ENCODE measurements at places on chromosomes 11 and 22.

GRCh38 chr22:30121960-30122359, 41.7 kb downstream of the HORMAD2 start:
- DNase-seq: no peak

DNA sequence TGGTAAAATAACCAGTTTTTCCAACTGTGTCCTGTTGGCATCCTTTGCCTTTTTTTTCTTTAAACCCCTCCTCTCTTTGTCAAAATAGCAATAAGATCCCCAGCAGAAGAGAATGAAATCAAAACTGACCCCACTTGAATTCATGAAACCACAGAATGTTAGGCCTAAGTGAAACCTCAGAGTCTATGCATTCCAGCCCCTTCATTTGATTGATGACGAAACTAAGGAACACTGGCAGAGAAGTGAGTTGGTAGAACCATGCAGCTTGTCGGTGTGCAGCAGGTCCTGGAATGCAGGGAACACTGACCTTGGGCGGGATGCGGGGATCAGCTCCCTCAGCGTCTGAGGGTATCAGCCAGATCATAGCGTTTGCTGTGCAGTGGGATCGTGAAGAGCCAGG, 57.5 kb downstream of the GRK3 start:
- DNase-seq: no peak

GRCh38 chr11:65558002-65558929, at the start of gene LTBP3:
TSS of gene LTBP3 (minus strand) at chr11:65558359. CDS start at chr11:65557959, 400 bp downstream.
- no peak for DNase-seq

DNA sequence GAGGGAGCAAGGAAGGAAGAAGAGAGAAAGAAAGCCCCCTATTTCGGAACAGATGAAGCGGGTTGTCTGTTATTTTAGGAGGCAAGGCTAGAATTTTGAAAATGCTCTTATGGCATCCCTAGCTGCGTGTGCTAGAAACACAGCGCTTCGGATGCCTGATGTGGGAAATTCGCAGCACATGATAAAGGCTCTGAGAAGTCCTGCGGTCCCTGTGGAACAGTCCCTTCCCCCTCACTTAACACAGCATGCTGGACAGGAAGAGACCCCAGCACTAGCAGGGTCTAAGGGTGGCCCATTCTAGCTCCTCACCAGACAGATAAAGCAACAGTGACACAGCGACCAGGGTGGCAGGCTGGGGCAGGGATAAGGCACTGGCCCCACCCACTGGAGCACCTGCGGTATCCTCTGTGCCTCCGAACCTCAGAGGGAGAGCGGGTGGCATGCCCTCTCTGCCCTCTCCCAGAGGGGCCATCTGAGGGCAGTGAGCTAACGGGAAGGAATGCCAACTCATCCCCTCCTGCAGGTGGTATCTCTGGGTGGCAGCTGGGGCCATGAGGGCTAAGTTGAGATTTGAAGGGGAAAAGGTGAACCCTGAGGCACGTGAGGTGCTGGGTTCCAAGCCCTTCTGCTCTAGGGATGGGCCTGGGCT, 75.7 kb downstream of the SCUBE1 start:
- DNase-seq: no peak

DNA sequence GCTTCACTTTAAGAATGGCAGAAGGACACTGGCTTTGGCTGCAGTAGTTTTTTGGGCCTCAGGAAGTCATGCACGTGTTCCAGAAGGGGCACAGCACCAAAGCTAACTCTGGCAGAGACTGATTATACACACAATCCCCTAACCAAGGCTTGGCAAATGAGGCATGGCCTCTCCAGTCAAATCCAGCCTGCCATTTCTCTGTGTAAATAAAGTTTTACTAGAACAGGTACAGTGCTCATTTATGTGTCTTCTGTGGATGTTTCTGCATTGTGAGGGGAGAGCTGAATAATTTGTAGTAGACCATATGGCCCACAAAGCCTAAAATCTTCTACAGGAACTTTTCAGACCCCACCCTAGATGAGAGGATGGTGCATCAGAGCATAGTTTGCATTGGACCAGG, 46.4 kb upstream of the MN1 start:
- DNase-seq: no peak

- DNase-seq: no peak
Observed at GRCh38 chr11:57460022-57460757, at the start of gene RTN4RL2. TSS of gene RTN4RL2 (plus strand) at chr11:57460528. CDS start at chr11:57460866, 338 bp downstream.

GRCh38 chr22:34308101-34308500, 387.8 kb upstream of the LARGE1 start:
- DNase-seq: no peak

- DNase-seq: no peak
Observed at GRCh38 chr11:110711776-110712658, at the start of gene ARHGAP20. TSS of gene ARHGAP20 (minus strand) at chr11:110712437. CDS start at chr11:110712231, 206 bp downstream.

DNA sequence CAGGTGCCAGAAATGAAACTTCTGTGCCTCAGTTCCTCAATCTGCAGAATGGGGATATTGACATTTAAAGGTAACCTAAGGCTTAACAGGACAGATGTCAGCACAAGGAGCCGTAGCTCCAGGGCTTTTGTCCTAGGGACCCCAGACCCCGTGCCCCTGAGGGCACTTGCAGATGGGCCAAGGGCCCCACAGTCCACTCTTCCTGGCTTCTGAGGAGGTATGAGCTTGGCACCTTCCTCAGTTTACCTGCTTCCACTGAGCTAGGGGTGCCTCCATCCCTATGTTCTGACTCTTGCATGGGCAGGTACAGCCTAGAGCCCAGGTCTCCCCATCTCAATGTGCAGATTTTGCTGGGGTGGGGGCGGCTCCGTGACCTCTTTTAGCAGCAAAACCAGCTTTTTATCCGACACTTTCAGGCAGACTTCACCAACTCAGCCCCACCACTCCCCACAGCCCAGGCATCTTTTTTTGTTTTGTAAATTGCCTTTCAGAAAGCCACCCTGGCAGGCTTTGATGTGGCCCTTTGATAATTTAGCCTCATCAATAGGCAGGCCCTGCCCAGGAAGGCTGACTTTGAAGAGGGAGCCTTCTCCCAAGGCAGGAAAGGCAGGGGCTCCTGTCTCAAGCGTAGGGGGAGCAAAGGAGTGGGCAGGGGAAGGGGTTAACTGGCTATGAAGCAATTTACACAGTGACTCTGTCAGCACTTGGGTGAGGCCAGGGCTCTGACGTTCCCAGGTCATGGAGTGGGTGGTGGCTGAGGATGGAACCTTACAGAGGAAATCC, 23.7 kb upstream of the FGF3 start:
- DNase-seq: no peak

DNA sequence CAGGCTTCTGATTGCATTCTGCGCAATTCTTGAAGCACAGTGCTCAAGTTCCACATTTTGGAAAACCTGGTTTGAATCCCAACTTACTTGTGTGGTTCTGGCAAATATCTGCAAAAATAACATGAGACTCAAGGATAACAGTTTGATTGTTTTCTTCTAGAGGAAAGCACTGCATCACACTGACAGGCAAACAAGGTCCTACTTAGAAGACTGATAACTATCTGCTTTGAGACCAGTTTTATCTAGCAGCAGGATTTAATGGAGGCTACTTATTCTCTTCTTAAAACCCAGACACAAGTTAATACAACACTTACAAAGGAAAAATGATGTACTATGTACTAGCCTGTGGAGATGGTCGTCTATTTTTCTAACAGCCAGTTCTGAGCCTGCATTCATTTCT, 41.4 kb downstream of the RIC3 start:
- no peak for DNase-seq

GRCh38 chr11:74019104-74019738, 10.3 kb upstream of the UCP3 start:
- no peak for DNase-seq

DNA sequence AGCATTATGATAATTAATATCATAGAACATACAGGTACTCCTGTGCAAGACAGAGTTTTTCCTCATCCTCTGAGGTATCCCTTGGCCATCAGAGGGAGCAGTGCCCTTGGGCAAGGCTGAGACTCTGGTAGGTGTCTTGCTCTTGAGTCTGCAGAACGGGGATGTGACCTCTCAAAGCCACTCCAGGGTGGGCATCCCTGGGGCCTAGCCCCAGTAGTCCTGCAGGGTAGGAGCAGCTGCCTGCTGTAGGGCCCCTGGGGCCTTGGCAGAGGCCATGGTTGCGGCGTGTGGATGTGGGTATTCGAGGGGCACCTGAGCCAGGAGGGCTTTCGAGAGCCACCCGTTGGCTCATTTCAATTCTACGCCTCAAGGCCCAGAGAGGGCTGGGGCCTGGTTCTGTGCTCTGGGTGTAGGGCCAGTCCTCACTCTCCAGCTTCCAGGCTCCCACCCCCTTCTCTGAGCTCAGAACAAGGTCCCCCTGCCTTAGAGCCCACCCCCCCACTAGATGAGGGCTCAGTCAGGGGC, 7.7 kb upstream of the OMP start:
- DNase-seq: no peak

- DNase-seq: no peak
Observed at GRCh38 chr11:61131998-61132555, 29.1 kb downstream of the VPS37C start.

DNA sequence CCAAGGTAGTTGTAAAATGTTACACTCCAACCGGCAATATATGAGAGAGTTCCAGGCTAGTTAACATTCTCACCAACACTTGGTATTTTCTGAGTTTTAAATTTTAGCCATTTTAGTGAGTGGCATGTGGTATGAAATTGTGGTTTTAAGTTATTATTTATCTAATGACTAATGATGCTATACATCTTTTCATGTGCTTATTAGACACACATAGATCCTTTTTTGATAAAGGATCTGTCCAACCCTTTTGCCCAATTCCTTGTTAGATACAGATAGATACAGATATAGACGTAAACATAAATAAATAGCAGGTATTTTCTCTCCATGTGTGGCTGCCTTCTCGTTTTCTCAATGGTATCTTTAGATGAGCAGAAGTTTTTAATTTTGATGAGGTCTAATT, 39.3 kb downstream of the ALKBH8 start:
- no peak for DNase-seq

GRCh38 chr11:123302751-123303195, 107.7 kb upstream of the CLMP start:
- no peak for DNase-seq

GRCh38 chr22:27113211-27113635, 455.8 kb downstream of the MIAT start:
- DNase-seq: no peak

DNA sequence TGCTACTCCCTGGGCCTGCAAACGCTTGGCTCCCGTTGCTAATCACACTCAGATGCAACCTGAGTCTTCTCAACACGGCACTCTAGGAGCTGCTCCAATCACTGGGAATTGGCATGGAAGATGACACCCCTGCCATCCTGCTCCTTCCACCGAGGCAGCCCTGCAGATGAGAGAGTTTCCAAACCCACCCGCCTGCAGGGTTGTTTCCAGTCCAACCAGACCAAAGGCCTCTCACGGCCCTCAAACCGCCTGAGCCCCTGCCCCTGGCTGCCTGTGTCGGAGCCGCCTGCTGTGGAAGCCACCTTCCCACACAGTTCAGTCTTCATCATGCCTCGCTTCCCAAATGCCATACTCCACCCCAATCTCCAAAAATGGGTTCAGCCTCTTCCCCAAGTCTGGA, 36.8 kb upstream of the TP53I11 start:
- no peak for DNase-seq

DNA sequence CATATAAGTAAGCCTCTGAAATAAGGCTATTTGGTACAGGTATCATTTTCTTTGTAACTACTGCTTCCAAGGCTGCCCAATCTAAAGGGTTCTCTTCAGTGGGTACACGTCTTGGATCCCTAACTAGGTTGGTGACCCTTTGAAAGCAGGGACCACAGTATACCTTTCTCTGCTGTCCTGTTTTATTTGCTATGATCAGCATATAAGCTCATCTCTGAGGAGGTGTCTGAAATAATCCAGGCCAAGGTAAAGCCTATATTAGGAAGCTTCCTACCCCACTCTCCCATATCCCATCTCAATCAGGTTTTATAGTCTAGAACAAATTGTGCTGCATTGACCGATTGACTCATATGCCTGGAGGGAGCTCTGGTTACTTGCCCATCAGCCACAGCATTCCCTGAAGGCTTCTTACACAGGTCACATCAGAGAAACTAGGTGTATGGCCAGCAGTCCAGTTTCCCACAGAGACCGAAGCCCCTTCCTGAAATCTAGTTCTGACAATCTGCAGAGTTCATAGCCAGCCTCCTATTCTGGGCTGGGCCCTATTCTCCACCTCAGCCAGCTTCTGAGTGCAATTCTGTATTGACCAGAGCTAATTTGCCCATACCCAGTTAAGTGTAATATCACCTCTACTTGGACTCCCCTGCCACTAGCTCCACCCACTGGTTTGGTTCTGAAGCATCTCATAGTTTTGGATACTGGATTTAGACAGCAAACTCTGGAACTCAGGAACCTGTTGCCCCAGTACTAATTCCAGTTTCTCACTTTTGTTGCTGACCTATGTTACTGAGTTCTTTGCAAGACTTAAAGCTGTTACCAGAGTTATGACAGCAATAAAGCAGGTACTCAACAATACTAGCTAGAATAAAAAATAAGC, 62.1 kb upstream of the ARHGAP20 start:
- no peak for DNase-seq

DNA sequence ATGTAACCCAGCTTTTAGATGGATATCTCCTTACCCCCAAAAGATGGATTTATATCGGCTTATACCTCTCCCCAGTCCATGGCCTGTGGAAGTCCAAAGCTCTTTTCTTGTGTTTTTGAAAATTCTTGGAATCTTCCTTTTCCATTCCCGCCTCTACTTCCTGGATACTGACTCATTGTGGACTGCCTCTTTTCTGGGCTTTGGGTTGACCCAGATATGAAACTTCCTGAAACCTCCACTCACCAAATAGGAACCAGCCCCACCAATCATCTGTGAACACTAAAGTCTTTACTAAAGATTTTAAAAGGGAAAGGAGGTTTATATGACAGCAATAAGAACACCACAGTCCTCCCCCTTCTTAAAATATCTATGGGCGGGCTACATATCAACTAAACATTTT, 163.4 kb upstream of the SYN3 start:
- DNase-seq: no peak

DNA sequence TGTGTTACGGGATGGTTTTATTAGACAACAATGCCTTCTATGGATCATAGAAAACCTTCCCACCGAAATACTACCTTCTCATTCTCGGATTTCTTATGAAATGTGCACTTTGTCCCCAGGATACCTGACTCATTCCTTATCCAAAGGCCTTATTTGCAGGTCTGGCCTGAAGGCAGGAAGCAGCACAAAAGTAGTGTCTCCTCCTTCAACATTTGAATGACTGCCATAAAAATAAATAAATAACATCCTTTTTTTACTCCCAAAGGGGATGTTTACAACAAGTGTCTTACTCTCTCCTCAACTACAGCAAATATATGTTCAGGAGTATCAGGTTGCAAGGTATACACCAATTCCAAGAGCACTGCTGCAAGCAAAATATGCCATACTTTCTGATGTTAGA, 41.6 kb upstream of the PAK1 start:
- no peak for DNase-seq

DNA sequence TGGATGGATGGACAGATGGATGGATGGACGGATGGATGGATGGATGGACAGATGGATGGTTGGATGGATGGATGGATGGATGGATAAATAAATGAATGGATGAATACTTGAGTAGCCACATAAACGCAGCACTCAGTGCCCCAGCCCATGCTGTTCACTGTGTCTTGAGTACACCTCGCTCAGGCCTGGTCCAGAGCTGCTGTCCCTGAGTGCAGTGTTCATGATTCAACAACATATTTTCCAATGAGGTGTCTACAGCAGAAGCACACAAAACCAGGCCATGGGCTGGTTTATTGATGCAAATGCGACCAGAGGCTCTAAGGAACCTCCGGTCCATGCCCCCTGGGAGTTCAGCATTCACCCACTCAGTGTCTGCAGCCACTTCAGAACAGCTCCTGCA, 584.3 kb downstream of the BRD1 start:
- DNase-seq: no peak

Measured in esophagus squamous epithelium (tissue), 5 donors.